Activated T-helper 2 cell treated with anti-CD3 and anti-CD28 coated beads, Interferon-gamma antibody, Interleukin-2, Interleukin-4, amounts not matched to agents 10 μg/mL and 5 μg/mL and 100 μg/mL, durations not matched to agents 14 hours and 24 hours and 36 hours (primary cell): ENCODE measurements at places on chromosomes 5 and 9. TPM values are rescaled to one million over a fixed set of nuclear protein-coding genes. Genes with fewer than 3 reads are reported as not detected.

The NOP16 gene
- total RNA-seq, result 79.6 and 84.0 TPM in 2 replicates

The FGFR4 gene
- total RNA-seq, result 1.1 and 1.2 TPM in 2 replicates

The MZB1 gene
- 48.3 and 53.6 TPM in 2 replicates for total RNA-seq

The ERP44 gene
- 21.5 and 22.0 TPM in 2 replicates for total RNA-seq

The DBH gene
- total RNA-seq, result not detected in 2 replicates

The SHOC1 gene
- total RNA-seq, result not detected in 2 replicates

DNA sequence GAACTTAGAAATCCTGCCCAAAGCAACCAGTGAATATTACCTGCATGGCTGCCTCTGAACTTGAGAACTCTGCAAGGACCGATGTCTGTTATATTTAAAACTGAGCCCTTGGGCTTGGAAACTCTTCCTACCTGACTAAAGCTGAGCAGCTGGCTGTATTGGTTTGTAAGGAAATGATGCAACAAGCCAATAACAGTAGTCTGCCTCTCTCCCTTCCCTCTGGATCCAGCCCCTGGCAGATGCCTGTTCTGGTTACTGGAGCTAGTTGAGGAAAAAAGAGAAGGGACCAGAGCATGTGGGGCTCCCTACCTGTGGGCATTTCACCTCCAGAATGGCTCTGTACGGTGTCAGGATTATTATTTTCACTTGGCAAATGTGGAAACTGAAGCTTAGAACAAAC, 34.7 kb downstream of the SH3RF2 start:
- H3K27me3 ChIP-seq, result peaks cover 5% of the 10 kb centered on the region
- H3K4me3 ChIP-seq, result no peak overlapping the region
- no peak overlapping the region for H3K27ac ChIP-seq
- no peaks in the 10 kb centered on the region for H3K4me1 ChIP-seq
- H3K36me3 ChIP-seq, result no peaks in the 10 kb centered on the region

DNA sequence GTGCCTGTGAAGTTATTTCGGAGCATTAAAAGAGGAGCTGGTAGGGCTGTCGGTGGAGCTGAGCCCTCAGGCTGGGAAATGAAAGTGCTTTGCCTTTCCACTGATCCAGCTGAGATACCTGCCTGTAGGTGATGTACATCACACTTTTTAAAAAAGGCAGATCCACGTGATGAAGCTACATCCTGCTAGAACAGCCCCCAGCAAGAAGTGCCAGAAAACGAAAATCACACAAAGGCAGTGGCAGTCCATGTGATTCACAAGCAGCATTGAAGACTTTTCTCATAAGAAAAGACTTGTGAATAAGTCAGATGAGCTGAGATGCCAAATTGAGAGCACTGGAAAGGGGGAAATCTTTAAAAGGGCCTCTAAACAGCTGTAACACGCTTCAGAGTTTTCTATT, 765.1 kb downstream of the PTPRD start:
- H3K36me3 ChIP-seq, result no peaks in the 10 kb centered on the region
- peaks cover 2% of the 10 kb centered on the region for H3K4me1 ChIP-seq

DNA sequence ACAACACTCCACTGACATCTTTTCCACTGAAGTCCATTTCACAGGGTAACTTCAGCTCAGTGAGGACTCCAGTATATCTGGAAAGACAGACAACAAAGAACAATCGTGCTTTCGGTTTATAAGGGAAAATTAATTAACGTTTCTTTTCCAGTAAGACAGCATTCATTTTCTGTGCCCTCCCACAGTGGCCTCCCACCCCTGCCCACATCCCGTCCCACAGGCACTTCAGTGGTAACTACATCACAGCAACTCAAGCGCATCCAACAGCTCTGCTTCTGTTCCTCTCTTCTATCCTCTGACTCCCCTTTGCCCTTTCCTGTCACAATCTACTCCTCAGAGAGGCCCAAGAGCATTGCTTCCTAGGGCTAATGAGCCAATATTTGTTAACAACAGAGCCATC, 40.3 kb downstream of the GLDC start:
- no peak for DNase-seq
- H3K27me3 ChIP-seq, result no peaks in the 10 kb centered on the region
- H3K4me1 ChIP-seq, result no peaks in the 10 kb centered on the region
- no peaks in the 10 kb centered on the region for H3K36me3 ChIP-seq
- H3K27ac ChIP-seq, result no peak overlapping the region

DNA sequence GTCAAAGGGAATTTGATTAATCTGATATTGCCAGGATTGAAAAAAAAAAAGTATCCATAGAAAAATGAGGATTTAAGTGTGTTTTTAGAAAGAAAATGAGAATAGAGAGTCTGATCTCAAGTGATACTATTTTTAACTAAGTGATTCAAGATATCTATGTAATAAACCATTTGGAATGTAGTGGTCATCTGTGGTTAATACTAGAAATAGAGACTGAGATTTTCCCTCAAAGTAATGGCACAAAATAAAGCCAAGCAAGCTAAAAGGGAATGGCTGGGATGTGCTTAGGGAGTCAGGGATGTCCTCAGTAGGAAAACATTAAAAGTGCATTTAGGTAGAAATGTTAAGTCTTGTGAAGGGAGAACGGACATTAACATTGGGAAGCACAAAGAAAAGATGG, 90.6 kb downstream of the FBXO4 start:
- H3K27me3 ChIP-seq, result peaks cover 9% of the 10 kb centered on the region
- H3K4me3 ChIP-seq, result no peak overlapping the region
- H3K36me3 ChIP-seq, result no peaks in the 10 kb centered on the region

DNA sequence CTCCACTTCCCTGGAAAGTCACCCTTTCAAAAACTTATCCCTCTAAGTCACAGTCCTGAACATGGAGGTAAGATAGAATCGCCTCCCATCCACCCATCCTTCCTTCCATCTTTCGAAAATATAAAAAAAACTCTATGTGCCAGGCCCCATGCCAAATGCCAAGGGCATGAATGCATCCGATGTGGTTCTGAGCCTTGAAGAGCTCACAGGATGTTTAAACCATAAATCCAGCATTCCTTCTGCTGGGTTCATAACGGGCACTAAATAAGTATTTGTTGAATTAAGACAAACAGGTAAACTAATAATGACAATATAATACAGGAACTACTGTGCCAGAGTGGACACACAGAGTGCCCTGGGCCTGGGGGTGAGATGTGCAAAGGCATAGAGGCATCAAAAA, 147.3 kb downstream of the TTLL11 start:
- no peaks in the 10 kb centered on the region for H3K4me1 ChIP-seq
- no peak overlapping the region for H3K4me3 ChIP-seq
- no peaks in the 10 kb centered on the region for H3K27me3 ChIP-seq
- no peaks in the 10 kb centered on the region for H3K36me3 ChIP-seq

GRCh38 chr5:132455614-132456115, 34.9 kb downstream of the IRF1 start:
- H3K4me1 ChIP-seq, result peaks cover 76% of the 10 kb centered on the region
- H3K36me3 ChIP-seq, result peaks cover 54% of the 10 kb centered on the region
- peak overlapping the region; percentile 45 for H3K4me3 ChIP-seq
- H3K27me3 ChIP-seq, result no peaks in the 10 kb centered on the region
- DNase-seq, result no peak
- peak overlapping the region; percentile 97 for H3K27ac ChIP-seq

DNA sequence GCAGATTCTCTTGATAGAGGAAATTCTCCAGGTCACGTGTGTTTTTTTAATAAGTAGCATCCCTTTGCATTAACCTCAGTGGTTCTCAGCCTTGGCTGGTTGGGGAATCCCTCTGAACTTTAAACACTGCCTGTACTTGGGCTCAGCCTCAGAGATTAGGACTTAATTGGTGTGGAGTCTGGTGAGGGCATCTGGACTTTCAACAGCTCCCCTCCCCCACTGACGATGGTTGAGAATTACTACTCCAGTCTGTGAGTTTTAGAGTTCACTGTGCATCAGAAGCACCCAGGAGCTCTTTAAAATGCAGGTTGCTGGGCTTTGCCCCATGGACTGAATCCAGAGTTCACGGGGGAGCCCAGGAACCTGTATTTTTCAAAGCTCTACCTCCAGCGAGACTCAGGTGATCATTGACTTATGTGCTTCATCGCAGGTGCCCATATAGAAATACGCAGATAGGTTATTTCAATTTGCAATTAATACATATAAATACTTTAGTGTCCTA, 71.4 kb downstream of the DAPK1 start:
- no peaks in the 10 kb centered on the region for H3K36me3 ChIP-seq
- no peak for DNase-seq
- no peaks in the 10 kb centered on the region for H3K27me3 ChIP-seq
- no peak overlapping the region for H3K27ac ChIP-seq
- no peaks in the 10 kb centered on the region for H3K4me1 ChIP-seq

DNA sequence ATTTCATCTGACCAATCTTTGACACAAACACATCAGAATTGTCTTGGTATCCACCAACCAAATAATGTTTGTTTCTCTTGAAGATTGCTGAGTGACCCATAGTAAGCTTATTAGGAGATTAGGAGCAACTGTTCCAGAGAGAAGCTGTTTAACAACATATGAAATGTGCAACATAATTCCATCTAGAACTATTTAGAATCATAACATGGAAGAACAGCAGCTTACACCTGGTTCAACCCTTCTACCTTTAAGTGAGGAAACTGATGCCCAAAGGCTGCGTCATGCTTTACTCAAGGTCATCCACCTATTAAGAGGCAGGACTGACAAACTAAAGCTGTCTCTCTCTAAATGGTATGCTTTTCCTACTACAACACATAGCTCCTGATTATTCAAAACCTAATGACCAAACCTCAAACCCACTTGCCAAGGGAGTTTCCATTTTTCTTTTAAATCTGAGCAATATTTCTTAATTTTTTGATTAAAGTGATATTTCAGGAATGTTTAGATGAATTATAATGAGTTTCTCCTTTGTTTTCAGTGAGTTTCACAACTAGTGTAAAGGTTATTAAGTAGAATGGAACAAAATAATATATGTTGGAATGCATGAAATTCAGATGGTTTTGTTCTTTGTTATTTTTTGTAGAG, 545.9 kb downstream of the RAB3C start:
- peak overlapping the region; percentile 24 for H3K27ac ChIP-seq
- peaks cover 3% of the 10 kb centered on the region for H3K36me3 ChIP-seq
- H3K27me3 ChIP-seq, result no peaks in the 10 kb centered on the region
- DNase-seq, result no peak
- H3K4me1 ChIP-seq, result peaks cover 20% of the 10 kb centered on the region

DNA sequence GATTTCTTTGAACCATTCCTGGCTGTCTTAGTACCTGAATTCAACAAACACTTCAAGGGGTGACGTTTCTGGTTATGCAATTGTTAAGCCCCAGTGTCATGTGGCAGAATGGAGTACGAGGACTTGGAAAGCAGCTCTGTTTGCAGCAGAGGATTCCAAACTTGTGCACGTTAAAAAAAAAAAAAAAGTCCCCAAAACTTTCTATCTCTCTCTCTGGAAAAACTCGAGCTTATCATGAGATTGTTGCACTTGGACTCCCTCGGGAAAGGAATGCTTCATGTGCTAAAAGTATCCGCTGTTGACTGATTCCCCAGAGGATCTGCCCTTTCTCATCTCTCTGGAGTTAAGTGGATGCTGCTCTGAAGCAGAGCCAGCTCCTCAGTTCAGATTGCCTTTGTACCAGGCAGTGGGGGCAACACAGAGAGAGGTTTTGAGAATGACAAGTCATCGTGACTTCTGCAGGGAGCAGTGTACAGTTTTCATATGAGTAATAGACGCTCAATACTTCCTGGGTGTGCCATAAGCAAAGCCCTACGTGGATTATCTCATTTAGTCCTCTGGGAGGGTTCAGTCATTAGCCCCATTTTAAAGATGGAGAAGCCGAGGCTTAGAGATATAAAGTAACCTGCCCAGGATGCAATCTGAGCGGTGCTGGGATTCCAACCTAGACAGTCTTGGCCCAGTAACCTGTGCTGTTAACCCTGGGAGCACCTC, 28.1 kb downstream of the TMOD1 start:
- peak overlapping the region; percentile 27 for H3K27ac ChIP-seq
- no peak overlapping the region for H3K4me3 ChIP-seq

- H3K36me3 ChIP-seq, result peaks cover 8% of the 10 kb centered on the region
- DNase-seq, result peak; percentile 49
- H3K4me3 ChIP-seq, result peak overlapping the region; percentile 53
- H3K27ac ChIP-seq, result no peak overlapping the region
These were observed 2.6 kb downstream of the NKD2 start for GRCh38 chr5:1011226-1011631.

DNA sequence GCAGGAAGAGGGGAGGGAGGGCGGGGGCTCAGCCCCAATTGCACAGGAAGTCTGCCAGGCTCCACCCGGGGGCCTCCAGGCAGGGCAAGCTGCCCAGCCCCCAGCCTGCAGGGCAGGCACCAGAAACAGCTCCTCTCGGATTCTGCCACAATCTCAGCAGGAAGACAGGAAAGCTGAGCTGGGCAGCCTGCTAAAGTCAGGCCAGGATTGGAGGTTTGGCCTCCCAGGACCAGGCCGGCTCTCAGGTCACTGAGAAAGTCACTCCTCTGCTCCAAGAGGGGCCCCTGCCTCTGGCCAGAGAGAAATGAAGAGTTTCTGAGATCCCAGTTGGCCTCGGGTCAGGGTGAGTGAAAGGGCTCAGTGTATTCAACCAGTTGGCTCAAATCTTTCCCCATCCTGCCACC, 54.6 kb upstream of the STXBP1 start:
- H3K27me3 ChIP-seq, result no peaks in the 10 kb centered on the region
- H3K4me1 ChIP-seq, result peaks cover 52% of the 10 kb centered on the region
- no peak overlapping the region for H3K4me3 ChIP-seq
- H3K27ac ChIP-seq, result no peak overlapping the region

- peaks cover 5% of the 10 kb centered on the region for H3K4me1 ChIP-seq
- no peak overlapping the region for H3K27ac ChIP-seq
- H3K4me3 ChIP-seq, result no peak overlapping the region
These were observed 17.2 kb upstream of the DIRAS2 start for GRCh38 chr9:90659650-90660364.

GRCh38 chr5:139852696-139853095, 57.1 kb downstream of the PSD2 start:
- DNase-seq, result no peak
- no peak overlapping the region for H3K4me3 ChIP-seq
- no peak overlapping the region for H3K27ac ChIP-seq
- no peaks in the 10 kb centered on the region for H3K36me3 ChIP-seq
- peaks cover 13% of the 10 kb centered on the region for H3K27me3 ChIP-seq

DNA sequence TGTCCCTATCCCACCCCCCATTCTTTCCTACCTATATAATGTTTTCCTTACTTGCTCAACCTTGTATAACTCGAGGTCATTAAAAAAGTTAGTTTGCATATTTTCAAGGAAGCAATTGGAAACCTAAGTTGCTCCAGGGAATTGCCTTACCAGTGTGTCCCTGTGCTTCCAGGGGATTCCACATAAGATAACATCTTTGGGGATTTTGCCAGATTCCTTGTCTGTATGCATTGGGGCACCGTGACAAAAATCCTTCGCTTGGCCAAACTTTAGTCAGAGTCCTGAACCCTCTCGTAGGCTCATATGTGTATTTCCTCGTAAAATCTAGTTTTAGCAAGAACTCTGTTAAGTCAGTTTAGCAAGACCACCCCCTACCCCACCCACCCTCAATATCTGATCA, 14.7 kb upstream of the OSMR start:
- H3K4me3 ChIP-seq, result no peak overlapping the region
- H3K4me1 ChIP-seq, result peaks cover 8% of the 10 kb centered on the region
- no peaks in the 10 kb centered on the region for H3K36me3 ChIP-seq
- H3K27ac ChIP-seq, result no peak overlapping the region

DNA sequence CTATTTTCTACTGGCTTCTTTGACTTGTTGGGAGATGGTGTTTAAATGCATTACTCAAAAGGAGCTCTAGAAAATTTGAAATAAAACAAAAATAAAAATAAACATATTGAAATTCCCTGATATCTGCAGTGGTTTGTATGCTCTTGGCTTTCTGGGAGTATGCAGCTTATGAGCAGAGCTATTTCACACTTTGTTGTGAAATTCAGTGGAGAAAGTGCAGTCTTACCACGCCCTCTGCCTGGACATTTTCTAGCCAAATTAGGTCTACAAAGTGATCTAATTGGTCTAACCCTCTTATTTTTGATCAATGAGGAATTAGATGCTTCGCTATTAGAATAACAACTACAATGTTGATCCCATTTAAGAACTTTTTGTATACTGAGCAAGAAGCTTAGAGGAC, 66.8 kb downstream of the INSYN2B start:
- no peaks in the 10 kb centered on the region for H3K4me1 ChIP-seq
- H3K27me3 ChIP-seq, result no peaks in the 10 kb centered on the region
- peaks cover 19% of the 10 kb centered on the region for H3K36me3 ChIP-seq
- H3K4me3 ChIP-seq, result no peak overlapping the region
- DNase-seq, result no peak
- H3K27ac ChIP-seq, result no peak overlapping the region
